ENCODE measurements at places on chromosomes 13 and 19.

GRCh38 chr19:4449639-4450028 is 8.0 kb downstream of the UBXN6 start:
- DNase-seq, result no peak

- peak; percentile 75 for DNase-seq
Observed at GRCh38 chr19:1860042-1860775, 3.2 kb downstream of the KLF16 start.

DNA sequence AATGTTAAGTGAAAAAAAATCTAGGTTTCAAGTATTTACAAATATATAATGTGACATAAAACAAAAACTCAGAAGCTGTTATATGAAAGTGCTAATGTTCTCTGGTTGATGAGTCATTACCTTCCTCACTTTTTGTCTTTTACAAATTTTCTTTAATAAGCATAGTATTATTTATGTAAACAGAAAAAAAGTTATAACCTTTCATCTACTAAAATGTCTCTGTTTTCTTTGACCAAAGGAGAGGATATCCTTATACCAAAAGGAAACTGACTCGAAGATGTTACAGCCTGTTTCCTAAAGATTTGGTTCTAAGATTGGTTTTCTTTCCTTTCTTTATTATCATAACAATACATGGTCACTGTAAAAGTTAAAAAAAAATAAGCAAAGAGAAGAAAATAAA is 38.0 kb downstream of the RCBTB2 start:
- no peak for DNase-seq

DNA sequence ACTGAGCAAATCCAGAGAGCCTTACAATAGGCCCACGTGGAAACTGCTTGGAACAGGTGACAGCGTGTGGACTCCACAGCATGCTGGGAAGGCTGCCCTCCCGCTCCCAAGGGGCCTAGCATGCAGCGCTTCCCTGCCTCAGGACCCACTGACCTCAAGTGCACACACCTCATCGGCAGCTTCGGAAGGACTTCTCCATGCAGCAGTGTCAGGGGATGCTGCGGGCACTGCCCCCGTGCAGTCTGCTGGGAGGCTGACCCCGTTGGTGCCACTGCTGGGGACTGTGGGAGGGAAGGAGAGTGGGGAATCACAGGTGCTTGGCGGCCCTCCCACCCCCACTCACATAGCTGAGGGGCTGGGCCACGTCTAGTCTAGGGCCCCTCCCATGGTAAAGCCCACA is 17.2 kb downstream of the CAPS start:
- DNase-seq, result no peak

- DNase-seq, result no peak
Observed at GRCh38 chr19:45819769-45820168, 4.7 kb upstream of the RSPH6A start.

DNA sequence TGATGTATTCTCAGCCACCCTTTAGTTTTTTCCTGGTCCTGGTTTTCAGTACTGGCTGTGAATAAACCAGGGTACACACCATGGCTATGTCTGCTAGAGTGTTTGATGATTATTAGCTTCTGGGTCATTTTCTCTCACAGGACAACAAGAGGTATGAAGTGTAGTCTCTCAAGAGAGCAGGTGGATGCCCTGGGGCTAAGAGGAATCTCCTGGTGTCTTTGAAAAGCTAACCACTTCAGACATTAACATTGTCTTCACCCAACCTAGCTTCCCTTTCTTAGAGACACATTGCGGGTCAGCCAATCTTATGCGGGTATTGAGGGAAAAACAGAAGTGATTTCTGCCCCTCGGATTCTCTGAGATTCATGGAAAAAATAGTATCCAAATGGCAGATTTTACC is 1.6 kb downstream of the ZNF730 start:
- DNase-seq, result peak; percentile 3

DNA sequence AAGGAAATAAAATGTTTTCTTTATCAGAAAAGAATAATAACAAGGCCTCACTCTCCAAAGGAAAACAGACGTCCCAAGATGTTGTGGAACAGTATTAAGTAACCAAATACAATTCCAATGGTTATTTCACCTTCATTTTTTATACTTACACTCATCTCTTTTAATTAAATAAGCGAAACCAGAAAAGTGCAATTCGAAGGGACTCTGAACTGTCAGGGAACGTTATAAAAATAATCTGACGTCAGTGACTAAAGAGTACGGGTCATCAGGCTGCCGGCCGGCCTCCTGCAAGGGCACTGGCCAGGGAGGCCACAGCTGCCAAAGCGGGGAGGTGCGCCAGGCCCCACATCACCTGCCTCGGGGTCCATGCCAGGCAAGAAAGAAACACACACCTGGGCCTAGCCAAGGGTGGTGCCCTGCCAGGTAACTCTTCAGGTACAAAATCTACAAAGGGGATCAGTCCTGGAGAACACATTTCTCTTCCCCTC is 61.2 kb downstream of the CDADC1 start:
- no peak for DNase-seq

DNA sequence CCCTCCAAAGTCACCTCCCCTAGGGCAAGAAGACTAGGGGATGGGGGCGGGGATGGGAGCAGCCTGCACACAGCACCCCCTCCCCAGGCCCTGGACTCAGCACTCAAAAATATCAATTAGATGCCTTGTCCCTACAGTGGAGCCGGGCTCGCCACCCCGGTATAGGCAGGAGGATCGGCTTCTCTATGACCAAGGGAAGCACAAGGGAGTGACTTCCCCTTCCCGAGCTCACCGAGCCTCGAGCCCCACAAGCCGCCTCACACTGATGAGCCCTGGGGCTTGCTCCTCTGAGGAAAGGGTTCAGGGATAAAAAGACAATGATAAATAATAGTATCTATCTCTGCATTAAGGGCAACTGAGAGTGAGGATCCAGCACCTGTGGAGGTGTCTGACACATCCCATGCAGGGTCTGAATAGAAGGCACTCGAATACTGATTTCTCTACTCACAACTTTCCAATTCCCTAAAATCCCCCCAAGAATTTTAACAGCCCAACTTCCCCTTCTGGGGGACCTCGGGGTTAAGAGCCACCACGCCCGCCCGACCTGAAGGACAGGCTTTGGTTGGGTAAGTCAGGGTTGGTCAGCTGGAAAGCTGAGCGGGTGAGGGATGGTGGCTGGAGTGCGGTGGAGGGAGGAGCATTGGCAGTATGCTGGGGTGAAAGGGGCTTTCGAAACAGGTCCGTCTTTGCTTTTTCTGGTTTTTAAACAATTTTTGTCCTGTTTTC is 51.3 kb downstream of the STK24 start:
- DNase-seq, result no peak

DNA sequence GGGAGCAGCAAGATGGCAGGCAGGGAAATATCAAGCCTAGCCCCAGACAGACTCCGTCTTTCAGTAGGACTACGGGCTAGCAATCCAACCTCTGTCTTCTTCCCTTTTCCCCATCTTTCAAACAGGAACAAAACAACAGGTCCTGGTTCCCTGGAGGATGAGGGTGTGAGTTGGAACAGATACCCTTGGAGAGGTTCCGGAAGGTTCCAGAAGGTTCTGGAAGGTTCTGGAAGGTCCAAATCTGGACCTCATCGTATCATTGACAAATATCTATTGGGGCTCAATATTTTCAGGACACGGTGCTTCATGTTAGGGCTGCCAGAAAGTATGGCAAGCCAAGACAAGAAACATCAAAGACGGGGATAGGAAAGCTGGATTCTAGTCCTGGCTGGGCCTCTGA is 28.5 kb upstream of the FEM1A start:
- DNase-seq, result no peak

All from ELR (cell line).